ENCODE measurements at places on chromosomes 6 and 20.

- DNase-seq = no peak
Measured at GRCh38 chr20:41398408-41398807, 31.8 kb upstream of the EMILIN3 start.

DNA sequence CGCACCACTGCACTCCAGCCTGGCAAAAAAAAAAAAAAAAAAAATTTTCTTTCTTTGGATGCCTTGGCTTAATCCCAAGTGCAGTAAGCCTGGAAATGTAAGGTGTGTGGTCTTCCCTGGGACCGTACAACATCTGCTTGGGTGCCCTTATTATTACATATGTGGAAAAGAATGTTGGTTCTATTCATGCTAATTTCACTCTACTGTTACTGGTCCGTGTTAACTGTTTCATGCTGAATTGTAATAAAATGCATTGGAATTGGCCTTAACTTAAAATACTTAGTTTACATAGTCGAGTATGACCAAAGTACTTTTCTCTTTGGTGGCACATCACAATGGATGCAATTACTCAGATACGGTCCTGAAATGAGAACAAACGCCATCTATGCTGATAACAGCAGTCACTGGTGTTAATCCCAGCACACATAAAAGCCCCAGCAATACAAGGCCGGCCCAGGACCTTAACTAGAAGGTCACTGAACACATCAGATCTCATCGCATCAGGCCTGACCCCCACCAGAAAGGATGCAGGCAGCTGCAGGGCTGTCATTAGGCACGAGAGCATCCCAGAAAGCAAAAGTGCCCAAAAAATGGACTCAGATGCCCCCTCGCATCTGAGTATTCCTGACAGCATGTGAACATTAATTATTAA lies 1.2 kb downstream of the SERPINB6 start:
- no peak for DNase-seq

- DNase-seq = no peak
Measured at GRCh38 chr20:33165416-33166055, 2.4 kb upstream of the BPIFA2 start.

DNA sequence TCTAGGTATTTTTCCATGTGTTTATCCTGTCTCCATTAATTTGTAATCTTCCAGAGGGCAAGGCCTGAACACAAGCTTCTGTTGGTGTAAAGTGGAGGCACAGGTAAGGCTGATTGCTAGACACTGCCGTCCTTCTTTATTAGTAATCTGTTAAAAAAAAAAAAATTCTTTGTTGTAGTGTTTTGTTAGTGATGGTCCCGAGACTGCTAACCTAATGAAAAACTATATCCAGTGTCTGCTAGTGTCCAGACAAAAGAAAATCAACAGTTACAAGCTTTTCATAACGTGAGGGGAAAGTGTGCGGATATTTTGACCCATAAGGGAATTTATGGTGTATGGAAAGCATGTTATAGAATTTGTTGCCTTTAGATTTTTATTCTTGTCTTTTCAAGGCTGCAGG lies 4.2 kb upstream of the HIVEP1 start:
- no peak for DNase-seq

DNA sequence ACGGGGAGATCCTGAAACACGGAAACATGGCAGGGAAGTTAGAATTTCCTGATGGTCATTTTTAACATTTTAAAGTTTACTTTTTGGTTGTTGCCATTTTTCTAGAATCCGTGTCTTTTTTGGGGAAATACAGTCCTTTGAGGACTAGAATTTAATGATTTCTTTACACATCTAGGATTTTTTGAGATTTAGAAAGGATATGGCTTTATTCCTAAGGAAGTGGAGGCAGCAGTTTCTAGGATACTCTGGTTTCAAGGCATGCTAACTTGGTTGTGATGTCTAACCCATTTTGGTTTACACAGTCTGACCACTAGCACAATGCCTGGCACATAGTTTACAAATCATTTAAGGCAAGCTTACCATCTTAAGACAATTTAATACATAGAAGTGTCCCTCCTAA lies 1.1 kb upstream of the ZBTB2 start:
- no peak for DNase-seq

- no peak for DNase-seq
Measured at GRCh38 chr20:16803965-16804792, 56.0 kb downstream of the OTOR start.

- no peak for DNase-seq
Measured at GRCh38 chr6:5644523-5645185, 362.1 kb downstream of the NRN1 start.

DNA sequence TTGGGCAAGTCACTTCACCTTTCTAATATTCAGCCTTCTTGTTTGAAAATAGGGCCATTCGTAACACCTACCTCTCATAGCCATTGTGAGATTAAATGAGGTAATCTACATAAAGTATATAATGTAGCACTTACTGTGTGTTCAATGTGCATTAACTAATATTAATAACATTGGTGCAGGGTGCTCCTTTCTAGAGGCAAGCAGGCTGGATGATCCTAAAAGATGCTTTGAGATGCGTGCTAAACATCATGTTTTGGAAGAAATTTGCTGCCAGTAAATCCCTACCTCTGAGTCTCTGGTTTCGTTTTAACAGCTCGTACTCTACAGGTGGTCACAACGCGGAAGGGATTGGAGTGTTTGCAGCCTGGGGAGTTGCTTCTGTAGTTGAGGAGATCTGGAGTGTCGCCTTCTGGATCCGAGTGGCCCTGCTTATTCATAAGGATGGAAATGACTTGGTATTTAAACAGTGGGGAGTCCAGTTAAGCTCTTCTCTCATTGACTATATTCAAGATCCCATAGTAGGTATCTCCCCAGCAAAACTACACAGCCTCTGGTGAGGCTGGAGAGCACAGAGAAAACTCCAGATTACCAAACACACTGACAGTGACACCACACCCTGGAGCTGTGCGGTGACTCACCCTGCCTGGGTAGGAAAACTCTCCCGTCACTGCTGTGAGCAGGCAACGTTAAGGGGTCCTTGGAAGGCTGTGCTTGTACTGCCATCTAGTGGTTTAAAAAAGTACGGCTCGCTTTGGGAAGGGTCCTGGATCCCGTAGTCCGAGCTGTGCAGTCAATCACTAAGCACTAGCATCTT lies 107.9 kb downstream of the MAP3K7 start:
- peak; percentile 70 for DNase-seq

DNA sequence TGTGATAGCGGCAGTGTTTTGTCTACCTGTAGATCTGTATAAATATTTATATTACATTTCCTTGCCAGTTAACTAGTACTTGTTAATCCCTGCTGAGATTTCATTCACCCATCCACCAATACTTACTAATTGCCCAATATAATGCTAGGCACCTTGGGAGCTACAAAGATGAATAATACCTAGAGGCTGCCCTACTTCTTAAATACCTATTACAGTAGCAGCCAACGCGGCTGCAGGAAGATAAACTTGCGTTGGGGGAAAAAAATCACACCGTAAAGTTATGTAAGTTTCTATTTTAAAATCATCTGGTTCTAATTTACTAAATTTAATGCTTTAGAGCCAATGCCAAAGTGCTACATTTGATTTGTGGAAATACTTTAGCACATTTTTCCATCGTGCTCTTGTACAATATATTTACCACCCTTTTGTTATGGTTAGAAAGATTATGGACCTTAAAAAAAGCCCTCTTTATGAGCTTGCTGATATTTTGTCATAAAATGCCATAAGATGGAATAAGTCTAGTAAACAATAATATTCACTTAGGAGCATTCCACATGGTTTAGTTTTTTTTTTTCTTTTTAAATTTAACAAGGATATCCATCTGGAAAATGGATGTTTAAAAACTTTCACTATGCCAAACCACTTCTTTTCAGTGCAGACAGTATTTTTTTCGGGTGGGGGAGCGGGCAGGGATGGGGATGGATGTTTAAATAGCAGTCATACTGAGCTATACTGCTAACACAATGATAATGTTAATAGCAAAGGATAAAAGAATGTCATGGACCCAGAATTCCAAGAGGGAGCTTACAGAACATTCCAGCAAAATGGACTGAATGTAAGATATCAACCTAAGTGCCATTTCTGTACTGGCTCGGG lies 13.2 kb upstream of the NEDD9 start:
- DNase-seq = no peak

- DNase-seq = no peak
Measured at GRCh38 chr6:83962582-83962981, 71.0 kb upstream of the MRAP2 start.

DNA sequence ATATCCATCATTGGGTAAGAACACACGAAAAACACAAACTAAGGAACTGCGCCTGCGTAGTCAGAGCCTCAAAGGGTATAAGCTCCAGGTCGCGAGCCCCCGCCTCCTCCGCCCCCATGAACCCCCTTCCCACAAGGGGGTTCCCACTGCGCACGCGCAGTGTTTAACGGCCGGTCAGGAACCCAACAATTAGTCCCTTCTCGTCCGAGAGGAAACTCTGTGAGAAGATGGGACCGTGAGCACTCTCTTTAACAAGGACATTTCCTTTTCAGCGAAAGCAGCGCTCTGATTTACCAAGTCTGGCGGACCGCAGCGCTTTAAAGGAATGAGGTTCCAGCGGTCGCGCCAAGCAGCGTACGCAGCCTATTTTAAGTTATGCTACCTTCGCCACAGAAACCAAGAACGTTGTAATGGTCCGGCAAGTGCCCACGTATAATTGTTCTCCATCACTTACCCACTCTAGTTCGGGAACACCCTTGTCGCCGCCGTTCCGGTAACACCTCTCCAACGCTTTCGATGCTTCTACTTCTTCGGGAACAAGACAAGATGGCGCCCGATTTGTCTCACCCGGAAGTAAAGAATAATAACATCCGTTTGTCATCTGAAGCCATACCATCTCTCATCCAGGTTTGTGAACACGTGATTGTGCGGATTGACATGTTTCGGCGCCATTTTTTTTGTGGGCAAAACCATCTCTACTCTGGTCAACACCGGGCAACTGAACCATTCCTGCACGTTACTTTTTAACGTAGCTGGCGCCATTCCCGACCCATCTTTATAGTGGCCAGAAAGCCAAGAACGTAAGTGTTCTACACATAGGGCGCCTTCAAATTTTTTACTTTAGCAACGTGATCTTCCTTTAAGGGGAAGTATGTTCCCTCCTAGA lies at the start of gene PNISR:
Gene PNISR, minus strand, starts transcription at position 548 of the 886 bp plus-strand sequence. CDS start 10,649 bp downstream, outside the sequence.
- DNase-seq = peak; percentile 86

DNA sequence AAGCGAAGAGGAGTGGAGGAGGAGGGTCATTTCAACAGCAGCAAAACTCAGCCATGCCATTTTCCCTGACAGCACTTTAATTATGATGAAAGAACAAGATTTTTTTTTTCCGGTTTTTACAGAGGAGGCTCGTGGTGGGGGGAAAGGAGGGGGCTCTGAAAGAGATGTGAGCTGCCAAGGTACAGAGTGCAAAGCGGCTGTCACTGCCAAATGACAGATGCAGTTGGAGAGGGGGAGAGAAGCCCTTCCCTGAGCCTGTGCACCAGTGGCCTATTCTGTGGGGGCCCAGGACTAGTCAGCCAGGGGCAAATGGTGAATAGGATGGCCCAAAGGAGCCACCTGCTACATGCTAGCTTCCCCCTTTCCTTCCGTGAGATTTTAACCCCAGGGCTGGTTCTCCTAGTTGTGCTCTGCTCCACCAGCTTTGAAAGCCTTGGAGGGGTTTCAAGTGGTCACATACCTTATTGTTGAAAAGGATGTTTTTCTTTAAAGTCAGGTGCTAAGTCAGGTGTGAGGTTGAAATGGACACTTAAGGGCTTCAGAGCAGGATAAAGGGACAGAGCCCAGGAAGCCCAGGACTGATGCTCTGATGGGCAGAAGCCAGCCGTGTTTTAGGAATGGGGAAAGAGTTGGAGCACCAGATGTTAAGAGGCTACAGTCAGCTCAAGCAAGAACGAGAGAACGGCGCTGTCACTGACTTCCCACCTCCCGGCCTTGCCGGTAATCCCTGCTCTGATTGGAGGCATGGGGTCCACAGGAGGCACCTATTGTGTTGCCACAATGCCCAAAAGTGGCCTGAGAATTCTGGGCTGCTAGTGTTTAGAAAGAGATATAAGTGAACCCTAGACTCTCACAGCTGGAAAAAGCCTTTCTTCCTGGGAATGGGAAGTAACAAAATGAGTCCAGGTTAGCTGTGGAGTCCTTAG lies 24.8 kb downstream of the GNAS start:
- no peak for DNase-seq

DNA sequence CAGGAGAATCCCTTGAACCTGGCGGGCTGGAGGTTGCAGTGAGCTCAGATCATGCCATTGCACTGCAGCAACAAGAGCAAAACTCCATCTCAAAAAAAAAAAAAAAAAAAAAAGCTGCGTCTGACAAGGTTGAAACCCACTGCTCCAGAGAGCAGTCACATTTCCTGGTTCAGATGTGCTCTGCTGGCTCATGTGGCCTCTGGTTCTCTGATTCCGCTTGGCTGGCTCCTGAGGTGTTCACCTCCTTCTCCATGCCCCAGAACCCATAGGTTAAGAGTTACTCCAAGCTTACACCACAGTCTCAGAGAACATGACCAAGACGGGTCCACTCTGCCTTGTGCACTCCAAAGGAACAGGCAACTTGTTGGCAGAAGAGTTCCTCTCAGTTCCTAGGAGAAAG lies 8.8 kb upstream of the CNR1 start:
- no peak for DNase-seq

DNA sequence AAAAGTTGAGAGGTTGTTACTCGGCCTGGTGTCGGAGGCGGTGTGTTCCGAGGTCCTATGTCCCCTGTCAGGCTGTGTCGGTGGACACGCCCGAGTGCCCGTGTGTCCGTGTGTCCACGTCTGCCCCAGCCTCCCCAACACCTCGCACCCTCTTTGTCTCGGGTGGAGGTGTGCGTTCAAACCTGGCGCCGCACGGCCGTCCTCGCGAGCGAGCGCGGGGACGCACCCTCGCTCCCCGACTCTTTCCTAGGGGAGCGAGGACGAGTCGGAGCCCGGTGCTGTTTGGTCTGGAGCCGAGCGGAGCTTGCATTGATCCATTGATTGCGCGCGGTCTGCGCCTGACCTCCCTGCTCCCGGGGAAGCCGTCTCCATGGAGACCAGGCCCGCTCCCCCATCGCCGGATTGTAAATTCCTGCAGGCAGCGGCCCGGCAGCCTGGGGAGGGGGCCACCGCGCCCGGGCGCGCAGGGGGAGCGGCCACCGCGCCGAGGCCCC lies 411 bp upstream of the SCUBE3 start:
- DNase-seq = no peak

GRCh38 chr6:10390495-10391298 lies 24.2 kb downstream of the TFAP2A start:
- no peak for DNase-seq

DNA sequence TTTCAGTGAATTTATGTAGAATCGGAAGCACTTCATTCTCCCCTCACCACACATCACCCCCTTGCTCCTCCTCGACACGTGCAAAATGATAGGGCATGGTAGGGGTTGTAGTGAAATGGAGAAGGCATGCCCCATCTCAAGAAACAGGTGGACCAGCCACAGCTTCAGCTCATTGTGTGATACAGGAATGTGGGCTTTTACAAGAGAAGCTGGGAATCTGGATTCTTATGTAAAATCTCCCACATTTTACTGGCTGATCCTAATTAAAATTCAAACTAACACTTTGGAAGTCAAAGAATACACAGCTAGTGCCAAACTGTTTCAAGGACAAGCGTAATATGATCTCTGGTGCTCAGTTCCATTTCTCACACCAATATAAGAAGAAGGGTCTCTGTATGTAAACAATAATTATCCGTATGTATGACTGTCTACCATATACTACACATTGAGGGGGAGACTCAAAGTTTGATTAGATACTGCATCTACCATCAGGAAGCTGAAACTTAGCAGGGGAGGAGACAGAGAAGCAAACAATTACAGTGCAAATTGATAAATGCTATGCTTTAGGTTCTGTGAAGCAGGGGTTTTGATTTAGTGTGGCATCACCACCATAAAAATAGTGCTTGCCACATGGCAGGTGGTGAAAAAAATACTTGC lies 24.3 kb upstream of the KIAA0408 start:
- no peak for DNase-seq
